ENCODE measurements at places on chromosomes 7 and 10. TPM values are rescaled to one million over a fixed set of nuclear protein-coding genes. Genes with fewer than 3 reads are reported as not detected.

DNA sequence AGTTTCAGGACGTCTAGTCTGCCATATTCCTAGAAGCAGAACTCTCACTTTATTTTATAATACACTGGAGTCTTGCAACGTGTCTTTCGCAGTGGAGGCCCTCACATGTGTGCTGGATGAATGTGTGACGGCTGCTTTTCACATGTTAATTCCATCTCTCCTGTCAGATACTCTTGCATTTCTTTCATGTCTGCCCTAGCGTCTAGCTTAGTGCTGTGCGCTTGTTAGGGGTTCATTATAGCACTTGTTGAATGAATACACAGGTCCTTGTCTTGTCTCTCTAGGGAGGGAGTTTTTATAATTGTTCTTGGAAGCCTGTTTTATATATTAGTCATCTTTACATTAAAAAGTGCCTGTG, 94.4 kb downstream of the MAP3K8 start:
- no peaks in the 10 kb centered on the region for H3K36me3 ChIP-seq
- no peaks in the 10 kb centered on the region for H3K27me3 ChIP-seq
- H3K27ac ChIP-seq = no peak overlapping the region
- no peaks in the 10 kb centered on the region for H3K4me1 ChIP-seq

GRCh38 chr7:4113271-4113670, 568.8 kb upstream of the FOXK1 start:
- no peak for DNase-seq
- no peak overlapping the region for H3K27ac ChIP-seq
- H3K4me1 ChIP-seq = no peaks in the 10 kb centered on the region
- no peaks in the 10 kb centered on the region for H3K27me3 ChIP-seq
- H3K36me3 ChIP-seq = peaks cover 6% of the 10 kb centered on the region

DNA sequence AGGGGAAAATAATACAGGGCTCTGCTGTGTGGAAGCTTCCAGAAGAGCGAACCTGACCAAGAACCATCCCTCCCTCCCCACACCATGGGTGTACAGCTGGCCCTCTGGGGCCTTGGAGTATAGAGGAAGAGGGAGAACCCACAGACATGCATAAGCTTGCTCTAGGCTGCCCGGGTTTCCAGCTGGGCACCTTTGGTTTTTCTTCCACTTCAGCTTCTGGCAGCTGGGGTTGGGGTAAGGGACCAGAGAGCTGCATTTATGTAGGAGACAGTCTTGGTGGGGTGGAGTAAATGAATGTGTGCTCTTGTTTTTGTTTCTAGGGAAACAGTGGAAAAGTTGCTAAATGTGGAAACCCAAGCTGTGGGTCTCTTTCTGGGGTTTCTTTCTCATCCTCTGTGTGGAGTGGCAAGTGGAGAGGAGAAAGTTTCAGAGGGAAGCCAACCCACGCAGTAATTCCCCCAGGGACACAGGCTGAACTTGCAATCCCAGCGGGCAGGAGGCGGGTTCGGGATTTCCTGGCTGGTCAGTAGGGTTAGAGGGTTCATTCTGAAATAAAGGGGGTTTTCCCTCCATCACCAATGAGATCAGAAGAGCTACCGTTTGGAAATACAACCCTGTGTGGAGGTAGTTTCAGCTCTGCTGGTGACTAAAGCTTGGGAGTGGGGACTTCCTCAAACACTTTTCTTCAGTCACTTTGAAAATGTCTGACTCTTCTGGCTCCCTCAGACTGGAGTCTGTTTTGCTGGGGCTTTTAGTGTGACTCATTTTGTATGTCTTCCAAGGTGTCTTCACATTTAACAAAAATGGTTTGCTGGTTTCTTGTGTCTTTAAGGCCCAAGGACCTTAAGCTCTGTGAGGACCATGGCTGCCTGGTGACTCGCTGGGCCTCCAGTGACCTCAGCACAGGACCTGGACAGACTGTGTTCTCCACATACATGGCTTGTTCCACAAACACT, 22.2 kb upstream of the SRGN start:
- no peaks in the 10 kb centered on the region for H3K36me3 ChIP-seq
- peaks cover 31% of the 10 kb centered on the region for H3K4me1 ChIP-seq

- H3K4me1 ChIP-seq = peaks cover 56% of the 10 kb centered on the region
- no peaks in the 10 kb centered on the region for H3K36me3 ChIP-seq
- H3K27ac ChIP-seq = peak overlapping the region; percentile 41
- H3K4me3 ChIP-seq = no peak overlapping the region
Observed at GRCh38 chr7:80851896-80852476, 66.9 kb downstream of the SEMA3C start.

GRCh38 chr7:6205971-6206660, 66.3 kb downstream of the CYTH3 start:
- DNase-seq = no peak
- H3K4me1 ChIP-seq = peaks cover 37% of the 10 kb centered on the region
- H3K36me3 ChIP-seq = no peaks in the 10 kb centered on the region
- no peak overlapping the region for H3K4me3 ChIP-seq

GRCh38 chr7:26216049-26216448, 14.5 kb downstream of the CBX3 start:
- H3K27me3 ChIP-seq = no peaks in the 10 kb centered on the region
- H3K36me3 ChIP-seq = peaks cover 6% of the 10 kb centered on the region
- H3K27ac ChIP-seq = no peak overlapping the region
- no peak overlapping the region for H3K4me3 ChIP-seq
- no peaks in the 10 kb centered on the region for H3K4me1 ChIP-seq
- DNase-seq = no peak

DNA sequence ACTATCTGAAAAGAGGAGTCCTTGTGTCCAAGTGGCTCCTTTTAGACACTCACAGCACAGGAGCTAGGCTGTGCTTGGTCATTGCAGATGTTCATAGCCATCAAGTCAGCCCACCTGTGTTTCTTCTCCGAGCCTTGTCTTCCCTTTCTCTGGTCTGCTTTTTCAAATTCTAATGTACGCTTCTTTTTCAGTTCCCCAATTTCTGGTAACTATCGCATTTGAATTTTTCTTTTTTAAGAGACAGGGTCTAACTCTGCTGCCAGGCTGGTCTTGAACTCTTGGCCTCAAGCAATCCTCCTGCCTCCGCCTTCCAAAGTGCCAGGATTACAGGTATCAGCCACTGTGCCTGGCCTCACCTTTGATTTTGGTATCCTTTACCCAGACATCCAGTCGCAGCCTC, 18.9 kb downstream of the APBB1IP start:
- no peaks in the 10 kb centered on the region for H3K4me1 ChIP-seq
- H3K27me3 ChIP-seq = no peaks in the 10 kb centered on the region
- H3K4me3 ChIP-seq = no peak overlapping the region
- no peaks in the 10 kb centered on the region for H3K36me3 ChIP-seq
- H3K27ac ChIP-seq = no peak overlapping the region

- peaks cover 97% of the 10 kb centered on the region for H3K4me1 ChIP-seq
- H3K36me3 ChIP-seq = no peaks in the 10 kb centered on the region
- no peak for DNase-seq
- no peaks in the 10 kb centered on the region for H3K27me3 ChIP-seq
Observed at GRCh38 chr7:134855442-134855841, 76.0 kb downstream of the CALD1 start.

- H3K27me3 ChIP-seq = no peaks in the 10 kb centered on the region
- H3K4me3 ChIP-seq = no peak overlapping the region
- no peak for DNase-seq
- peaks cover 15% of the 10 kb centered on the region for H3K4me1 ChIP-seq
Observed at GRCh38 chr10:68154211-68154497, 44.9 kb downstream of the MYPN start.

- H3K27ac ChIP-seq = no peak overlapping the region
- no peaks in the 10 kb centered on the region for H3K36me3 ChIP-seq
- no peaks in the 10 kb centered on the region for H3K4me1 ChIP-seq
- no peak for DNase-seq
- H3K4me3 ChIP-seq = no peak overlapping the region
Observed at GRCh38 chr7:37719077-37719476, 35.5 kb downstream of the GPR141 start.

DNA sequence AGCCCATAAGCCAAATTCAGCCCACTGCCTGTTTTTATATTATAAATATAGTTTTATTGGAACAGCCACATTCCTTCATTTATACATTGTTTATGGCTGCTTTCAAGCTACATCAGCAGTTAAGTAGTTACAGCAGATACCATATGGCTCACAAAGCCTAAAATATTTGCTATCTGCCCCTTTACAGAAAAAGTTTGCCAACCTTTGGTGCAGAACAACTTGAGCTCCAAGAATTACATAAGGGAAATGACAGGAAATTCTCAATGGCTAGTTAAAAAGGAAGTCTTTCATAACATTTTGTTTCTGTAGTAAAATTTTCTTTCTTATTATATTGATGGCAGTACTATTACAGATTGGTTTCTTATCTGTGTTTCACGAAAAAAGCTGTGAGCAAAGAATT, 59.3 kb downstream of the COL28A1 start:
- H3K4me1 ChIP-seq = no peaks in the 10 kb centered on the region
- no peak overlapping the region for H3K27ac ChIP-seq
- no peaks in the 10 kb centered on the region for H3K27me3 ChIP-seq
- H3K36me3 ChIP-seq = no peaks in the 10 kb centered on the region

- H3K27ac ChIP-seq = no peak overlapping the region
- H3K4me1 ChIP-seq = no peaks in the 10 kb centered on the region
- H3K4me3 ChIP-seq = no peak overlapping the region
- no peaks in the 10 kb centered on the region for H3K36me3 ChIP-seq
Observed at GRCh38 chr10:33098951-33099663, 141.1 kb upstream of the ITGB1 start.

DNA sequence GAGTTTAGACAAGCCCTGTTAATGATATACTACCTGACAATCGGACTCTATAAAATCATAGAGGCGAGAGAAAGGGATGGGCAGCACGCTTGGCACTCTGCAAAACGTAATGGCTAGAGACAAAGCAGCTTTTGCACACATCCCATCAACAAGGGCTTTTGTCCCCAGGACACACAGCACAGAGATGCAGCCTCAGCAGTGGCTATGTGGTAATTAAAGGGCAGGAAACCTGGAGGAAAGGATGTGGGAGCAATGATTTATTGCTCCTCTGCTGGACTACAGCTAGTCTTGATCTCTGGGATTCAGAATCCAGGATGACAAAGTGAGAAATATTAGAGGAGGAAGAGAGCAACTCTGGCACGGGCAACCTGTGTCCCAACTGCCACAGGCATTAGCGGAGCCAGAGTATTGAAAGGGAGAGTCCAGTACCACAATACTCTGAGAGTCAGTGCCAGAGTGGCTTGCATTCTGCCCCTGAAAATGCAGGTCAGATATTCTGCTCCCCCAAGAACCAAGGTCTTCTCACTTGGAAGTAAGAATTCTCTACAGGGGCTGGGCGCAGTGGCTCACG, 96.5 kb downstream of the ARMH3 start:
- H3K4me3 ChIP-seq = no peak overlapping the region
- H3K27me3 ChIP-seq = no peaks in the 10 kb centered on the region
- H3K27ac ChIP-seq = no peak overlapping the region
- no peak for DNase-seq

DNA sequence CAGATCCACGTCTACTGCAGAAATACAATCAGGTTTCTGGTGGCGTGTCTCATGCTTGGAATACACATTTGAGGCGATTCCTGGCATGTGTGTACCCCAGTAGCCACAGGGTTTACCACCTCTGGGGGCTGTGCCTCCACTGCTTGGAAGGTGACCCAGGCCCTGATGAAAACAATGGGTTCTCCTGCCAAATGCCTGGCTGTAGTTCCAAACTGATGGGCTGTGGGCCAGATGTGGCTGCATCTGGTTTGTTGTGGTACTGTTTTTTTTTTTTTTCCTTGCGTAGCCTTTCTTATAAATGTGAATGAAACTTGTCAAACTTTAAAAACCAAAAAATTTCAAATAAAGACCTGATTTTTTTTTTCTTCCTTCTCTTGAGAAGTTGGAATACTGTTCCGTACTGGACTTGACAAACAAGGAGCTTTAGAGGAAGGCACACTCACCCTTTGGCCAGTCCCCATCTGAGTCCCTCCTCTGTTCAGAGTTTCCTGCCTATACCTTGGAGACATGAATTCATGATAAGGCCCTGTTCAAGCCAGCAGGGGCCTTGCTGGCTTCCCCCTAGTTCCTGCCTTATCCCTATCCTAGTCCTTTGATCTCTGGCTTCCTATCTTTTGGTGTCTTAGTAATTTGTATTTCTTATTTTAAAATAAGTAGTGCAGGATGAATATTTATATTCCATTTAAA, 217.1 kb downstream of the PHTF2 start:
- no peaks in the 10 kb centered on the region for H3K36me3 ChIP-seq
- H3K4me3 ChIP-seq = no peak overlapping the region
- H3K27ac ChIP-seq = no peak overlapping the region
- DNase-seq = no peak

DNA sequence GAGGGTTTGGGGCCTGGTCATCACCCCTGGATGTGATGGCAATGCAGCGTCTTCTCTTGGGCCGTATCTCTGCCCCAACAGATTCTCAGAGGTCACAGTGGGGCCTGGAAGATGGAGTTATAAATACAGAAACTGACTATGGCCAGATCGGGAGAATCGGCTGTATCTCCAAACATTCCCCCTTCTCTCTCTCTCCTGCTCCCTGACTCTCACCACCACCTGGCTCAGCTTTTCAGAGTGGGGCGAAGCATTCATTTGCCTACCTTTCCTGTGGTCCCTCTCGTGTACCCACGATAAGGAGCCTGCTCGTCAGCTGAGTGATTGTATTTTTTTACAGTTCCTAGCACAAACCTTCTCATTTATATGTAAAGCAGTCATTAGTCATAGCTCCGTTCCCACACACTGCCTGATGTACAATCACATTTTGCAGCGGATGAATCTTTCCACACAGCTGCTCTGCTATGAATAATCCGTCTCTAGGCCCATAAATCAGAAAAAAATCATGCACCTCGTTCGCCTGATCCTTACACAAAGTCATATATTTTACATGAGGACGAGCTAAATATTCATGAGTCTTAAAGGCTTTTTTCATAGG, 23.2 kb upstream of the BTRC start:
- H3K27ac ChIP-seq = no peak overlapping the region
- H3K27me3 ChIP-seq = no peaks in the 10 kb centered on the region
- no peak for DNase-seq
- H3K4me3 ChIP-seq = no peak overlapping the region
- no peaks in the 10 kb centered on the region for H3K4me1 ChIP-seq
- no peaks in the 10 kb centered on the region for H3K36me3 ChIP-seq

GRCh38 chr7:122217125-122217524, 73.1 kb upstream of the AASS start:
- H3K4me3 ChIP-seq = no peak overlapping the region
- DNase-seq = no peak
- no peaks in the 10 kb centered on the region for H3K36me3 ChIP-seq
- H3K27ac ChIP-seq = no peak overlapping the region
- no peaks in the 10 kb centered on the region for H3K4me1 ChIP-seq
- H3K27me3 ChIP-seq = no peaks in the 10 kb centered on the region

DNA sequence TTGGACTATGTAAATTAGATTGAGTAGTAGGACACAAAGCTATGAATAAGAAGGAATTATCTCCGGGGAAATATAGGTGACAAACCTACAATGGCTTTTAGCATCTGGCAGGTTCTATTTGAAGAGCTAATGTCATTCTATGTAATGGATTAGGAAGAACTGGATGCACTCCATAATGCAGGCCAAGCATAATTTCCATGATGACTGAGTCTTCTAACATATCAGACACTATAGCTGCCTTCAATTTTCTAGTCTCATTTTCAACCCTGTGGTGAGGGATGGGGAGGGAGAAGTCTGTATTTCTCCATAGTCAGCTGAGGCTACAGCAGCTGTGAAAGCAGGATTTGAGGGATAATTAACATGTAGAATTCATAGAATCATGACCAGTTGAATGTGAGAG, 390.4 kb upstream of the LRRTM3 start:
- H3K4me3 ChIP-seq = no peak overlapping the region
- DNase-seq = no peak
- H3K27ac ChIP-seq = no peak overlapping the region

Gene NUTM2A
- 1.7 TPM for total RNA-seq

Gene PRPS1L1
- not detected for total RNA-seq

Gene SPDYE9
- not detected for total RNA-seq

Gene ELAPOR2
- total RNA-seq = 20.3 TPM

Gene NRG3
- 0.65 TPM for total RNA-seq
